Body of pancreas (tissue), 4 donors: ENCODE measurements at places on chromosomes 7 and 10.

DNA sequence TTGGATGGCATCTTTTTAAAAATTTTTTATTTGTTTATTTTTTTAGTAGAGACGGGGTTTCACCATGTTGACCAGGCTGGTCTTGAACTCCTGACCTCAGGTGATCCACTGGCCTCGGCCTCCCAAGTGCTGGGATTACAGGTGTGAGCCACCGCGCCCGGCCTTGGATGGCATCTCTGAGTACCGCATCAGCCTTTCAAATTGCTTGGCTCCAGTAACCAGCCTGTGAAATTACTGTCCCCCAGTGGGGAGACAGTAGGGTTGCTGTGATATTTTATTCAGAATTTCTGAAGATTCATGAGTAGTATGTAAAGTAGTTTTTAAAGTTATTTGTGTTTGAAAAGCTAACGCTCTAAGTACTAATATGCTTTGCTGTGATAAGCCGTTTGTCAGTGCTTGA lies 1.2 kb downstream of the NUB1 start:
- no peak for DNase-seq

- no peak for DNase-seq
Measured at GRCh38 chr10:35300063-35300699, 36.1 kb upstream of the CCNY start.

DNA sequence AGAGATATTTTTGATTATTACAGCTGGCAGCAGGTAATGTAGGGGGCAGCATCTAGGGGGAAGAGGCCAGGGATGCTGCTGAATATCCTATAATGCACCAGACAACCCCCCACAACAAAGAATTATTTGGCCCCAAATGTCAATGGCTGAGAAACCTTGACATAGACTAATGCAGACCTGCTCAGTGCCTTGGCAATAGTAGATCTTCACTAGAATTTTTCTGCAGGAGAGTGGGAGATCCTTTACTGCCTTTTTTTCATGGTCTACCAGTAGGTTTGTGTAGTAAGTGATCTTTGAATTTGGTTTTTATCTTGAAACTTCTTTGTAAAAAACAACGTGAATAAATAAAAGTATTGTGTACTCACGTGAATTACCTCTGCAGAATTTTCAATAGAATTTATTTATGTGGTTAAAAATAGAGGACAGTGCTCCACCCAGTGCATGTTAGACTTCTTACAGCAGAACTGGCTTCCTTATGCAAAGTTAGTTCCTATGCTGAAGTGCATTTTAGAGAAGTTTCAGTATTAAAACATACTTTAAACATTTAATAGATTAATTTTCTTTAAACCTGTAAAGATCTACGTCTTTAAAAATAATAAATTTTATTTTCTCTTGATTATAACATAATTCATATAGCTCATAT lies 199.6 kb upstream of the HDAC9 start:
- no peak for DNase-seq

DNA sequence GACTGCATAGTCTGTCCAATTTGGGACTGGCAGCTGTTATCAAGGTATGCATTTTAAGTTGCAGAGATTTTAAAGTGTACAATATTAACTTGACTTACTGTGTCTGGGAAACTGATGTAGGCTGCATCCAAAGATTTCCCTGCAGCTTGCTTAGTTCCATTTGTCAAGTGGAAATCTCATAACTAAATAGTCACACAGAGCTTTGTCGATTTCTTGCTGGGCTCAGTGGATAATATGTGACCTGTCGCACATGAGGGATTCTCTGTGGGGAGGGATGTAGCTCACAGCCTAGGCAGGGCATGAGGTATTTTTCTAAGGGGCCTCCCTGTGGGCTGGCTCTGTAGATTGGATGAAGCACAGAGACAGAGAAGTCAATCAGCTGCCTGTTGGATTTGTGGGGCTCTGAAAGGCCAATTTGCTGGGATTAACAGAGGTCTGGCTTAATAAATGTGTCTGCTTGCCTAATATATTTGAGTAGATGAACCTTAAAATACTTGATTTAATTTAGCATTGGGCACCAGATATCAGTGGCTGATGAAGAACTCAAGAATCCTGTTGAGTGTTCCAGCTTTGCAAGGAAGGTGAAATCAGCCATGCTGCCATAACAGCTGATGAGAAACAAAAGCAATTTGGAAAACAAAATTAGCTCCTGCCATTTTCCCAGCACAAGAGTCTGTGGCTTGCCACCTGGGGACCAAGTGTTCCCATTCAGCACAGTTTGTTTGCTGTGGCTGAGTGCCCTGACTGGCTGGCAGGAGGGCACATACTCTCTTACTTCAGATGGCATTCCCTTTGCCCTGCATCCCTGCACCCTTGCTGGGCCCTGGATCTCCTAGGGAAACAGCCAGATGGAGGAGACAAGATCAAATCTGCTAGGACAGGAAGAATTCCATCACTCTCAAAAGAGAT lies 598.5 kb downstream of the SORCS3 start:
- peak; percentile 59 for DNase-seq

DNA sequence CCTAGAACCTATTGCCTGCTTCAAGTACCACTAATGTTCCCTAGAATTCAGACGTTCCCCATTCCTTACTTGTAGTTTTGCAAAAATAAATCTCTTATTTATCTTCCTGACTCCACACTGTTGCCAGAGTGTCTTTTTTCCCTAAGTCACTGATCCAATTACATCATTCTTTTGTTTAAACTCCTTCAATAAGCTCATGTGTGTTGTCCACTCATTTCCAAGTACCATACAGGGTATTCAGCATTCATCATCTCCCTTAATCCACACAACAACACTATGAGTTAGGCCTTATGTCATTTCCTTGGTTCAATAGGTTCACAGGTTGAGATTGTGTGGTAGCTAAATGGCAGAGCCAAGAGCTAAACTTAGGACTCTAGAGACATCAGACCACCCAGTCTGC lies 119.9 kb upstream of the RHOBTB1 start:
- no peak for DNase-seq

- DNase-seq = no peak
Measured at GRCh38 chr7:47299496-47299895, 282.4 kb downstream of the TNS3 start.

GRCh38 chr10:130717083-130717482 lies 580.9 kb downstream of the GLRX3 start:
- DNase-seq = no peak

- no peak for DNase-seq
Measured at GRCh38 chr10:132506711-132507408, 30.7 kb upstream of the INPP5A start.

- no peak for DNase-seq
Measured at GRCh38 chr10:133481086-133481643, 27.4 kb downstream of the SCART1 start.

GRCh38 chr10:116134322-116134721 lies 138.7 kb downstream of the GFRA1 start:
- no peak for DNase-seq

- DNase-seq = no peak
Measured at GRCh38 chr7:28937103-28937502, 21.0 kb downstream of the TRIL start.

DNA sequence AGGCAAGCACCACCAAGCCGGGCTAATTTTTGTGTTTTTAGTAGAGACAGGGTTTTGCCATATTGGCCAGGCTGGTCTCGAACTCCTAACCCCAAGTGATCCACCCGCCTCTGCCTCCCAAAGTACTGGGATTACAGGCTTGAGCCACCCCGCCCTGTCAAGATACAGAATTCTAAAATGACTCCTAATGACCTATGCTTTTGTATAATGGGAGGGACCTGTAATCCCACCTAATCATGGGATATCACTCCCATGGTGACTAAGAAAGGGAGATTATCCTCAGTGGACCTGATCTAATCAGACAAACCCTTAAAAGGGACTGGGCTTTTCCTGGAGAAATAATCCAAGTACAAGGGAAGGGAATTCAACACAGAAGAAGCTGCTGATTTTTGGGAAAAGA lies 28.8 kb downstream of the SAMD8 start:
- DNase-seq = no peak

- no peak for DNase-seq
Measured at GRCh38 chr7:50908628-50909290, 126.1 kb upstream of the GRB10 start.

DNA sequence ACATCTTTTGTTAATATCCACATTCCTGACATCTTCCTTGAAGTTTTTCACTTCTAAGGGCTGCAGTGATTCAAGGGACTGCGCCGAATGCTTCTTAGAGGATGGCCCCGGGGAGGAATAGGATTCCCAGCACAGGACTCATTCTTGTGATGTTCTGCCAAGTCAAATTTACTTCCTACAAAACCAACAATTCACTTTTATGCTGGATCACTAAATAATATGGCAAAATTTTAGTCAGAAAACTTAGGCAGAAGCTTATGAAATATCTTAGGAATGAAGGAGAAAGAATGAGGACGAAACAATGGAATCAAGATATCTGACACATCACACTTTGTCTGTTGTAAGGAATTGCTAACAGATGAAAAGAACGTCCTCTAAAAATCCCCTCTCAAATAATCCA lies 151.5 kb downstream of the JAZF1 start:
- no peak for DNase-seq

DNA sequence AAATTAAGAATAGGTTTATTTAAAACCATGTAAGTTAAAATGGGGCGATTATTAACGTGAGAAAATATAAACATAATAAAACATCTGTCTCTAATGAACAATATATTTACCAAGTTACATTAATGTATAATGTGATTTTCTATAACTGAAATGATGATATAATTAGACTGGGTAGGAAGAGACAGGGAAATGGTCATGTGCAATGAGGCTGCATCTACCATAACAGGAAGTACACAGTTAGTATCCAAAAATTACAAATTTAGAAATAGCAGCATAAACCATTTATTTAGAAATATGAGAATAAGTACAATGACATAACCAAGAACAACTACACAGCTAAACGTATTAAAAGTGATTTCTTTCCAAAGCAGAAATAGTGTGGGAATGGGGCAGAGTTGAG lies 25.8 kb upstream of the BET1 start:
- DNase-seq = no peak

- no peak for DNase-seq
Measured at GRCh38 chr7:70435634-70436033, 696.3 kb upstream of the GALNT17 start.

DNA sequence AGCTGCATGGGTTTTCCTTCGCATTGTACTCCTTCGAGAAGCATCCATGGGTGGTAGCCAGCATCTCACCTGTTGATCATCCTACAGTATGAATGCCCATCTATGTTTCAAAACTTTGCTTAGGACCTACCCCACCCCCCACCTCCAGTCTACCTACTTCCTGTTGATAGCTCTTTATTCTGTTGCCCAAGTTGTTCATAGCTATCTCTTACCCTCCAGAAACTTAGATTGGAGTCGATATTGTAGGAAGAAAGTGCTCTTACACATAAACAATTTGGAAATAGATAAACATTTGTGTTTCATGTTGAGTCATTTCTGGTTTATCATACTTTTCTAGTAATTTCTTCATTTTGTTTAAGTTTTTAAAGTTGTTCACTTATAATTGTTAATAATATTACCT lies 90.1 kb downstream of the FAS start:
- no peak for DNase-seq

GRCh38 chr7:142391191-142391992 lies 133.5 kb upstream of the PRSS58 start:
- DNase-seq = no peak

GRCh38 chr7:127803626-127804025 lies 151.6 kb downstream of the SND1 start:
- DNase-seq = no peak

DNA sequence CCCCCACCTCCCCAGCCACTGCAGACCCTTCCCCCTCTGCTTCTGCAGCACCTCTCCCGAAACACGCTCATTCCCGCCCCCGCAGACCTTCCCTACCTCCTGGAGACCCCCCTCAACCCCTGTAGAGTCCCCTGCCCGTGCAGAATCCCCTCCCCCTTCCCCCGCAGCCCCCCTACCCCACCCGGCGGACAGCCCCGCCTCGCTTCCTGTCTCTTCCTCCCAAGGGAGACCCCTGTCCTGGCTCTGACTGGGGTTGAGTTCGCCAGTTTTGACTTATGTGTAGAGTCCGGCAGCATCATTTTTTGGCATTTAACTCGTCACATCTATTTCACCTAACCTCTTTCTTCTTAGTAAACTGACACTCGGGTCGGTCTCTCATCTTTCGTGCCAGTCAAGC lies 54.0 kb downstream of the ALOX5 start:
- no peak for DNase-seq

- DNase-seq = no peak
Measured at GRCh38 chr7:152330827-152331226, 105.0 kb downstream of the KMT2C start.

DNA sequence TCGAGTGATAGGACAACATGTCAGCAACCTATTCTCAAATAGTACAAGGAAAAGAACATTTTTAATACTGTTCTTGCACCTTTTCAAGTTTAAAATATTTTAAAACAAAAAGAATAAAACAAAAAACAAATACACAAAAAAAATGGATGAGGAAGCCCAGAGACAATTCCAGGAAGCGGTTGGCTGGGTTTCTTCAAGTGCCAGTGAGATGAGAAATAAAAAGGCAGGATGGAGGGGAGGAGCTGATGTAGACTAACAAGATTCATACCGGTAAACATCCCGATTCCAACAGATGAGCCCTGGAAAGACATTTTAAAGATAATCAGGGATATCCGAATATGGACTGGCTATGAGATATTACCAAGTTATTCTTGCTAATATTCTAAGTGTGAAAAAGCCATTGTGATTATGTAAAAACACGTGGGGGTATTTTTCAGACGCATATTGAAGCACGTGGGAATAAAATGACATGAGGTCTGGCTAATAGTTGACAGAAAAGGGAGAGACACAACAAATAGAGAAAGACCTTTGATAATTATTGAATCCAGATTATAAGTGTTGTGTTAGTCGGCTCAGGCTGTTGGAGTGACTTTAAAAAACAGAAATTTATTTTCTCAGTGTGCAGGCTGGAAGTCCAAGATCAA lies 101.3 kb upstream of the LRRC4 start:
- no peak for DNase-seq

- DNase-seq = no peak
Measured at GRCh38 chr10:18261768-18262231, 121.6 kb downstream of the CACNB2 start.

DNA sequence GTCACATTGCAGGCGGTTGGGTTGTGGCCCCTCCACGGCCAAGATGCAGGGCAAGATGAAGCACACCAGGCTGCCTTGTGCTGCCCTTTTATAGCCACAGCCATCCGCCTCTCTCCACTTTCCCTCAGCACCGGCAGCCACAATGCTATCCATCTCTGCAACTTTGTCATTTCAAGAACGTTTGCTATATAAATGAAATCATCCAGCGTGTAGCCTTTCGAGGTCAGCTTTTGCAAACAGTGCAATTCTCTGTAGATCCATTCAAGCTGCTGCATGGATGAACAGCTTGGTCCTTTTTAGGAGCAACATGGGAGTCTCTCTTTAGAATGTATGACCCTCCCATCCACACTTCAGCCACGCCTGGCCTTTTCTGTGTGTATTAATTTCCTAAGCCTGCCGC lies 6.4 kb upstream of the IL15RA start:
- DNase-seq = no peak

DNA sequence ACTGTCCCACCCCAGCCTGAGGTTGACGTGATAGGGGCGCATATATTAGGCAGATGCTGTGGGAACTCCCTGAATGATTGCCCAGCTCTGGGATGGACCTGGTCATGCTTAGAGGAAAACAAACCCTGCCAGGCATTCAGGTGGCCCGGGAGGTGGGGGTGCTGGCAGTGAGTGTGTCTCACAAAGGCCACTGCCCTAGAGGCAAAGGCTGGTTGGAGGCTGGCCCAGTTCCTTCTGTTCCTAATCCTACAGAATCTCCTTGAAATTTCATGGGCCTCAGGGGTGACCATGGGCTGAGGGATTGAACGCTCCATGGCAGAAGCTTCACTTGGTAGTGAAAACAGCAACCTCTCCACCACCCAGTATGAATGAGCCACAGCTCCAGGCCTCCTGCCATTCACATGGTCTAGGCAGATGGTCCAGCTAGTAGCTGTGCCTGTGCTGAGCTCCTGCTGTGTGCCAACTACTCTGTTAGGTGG lies 25.6 kb downstream of the ADRA2A start:
- DNase-seq = no peak
